ENCODE measurements at places on chromosomes 12 and 14. TPM values are rescaled to one million over a fixed set of nuclear protein-coding genes. Genes with fewer than 3 reads are reported as not detected.

The CFAP54 gene
- 0.32 TPM for total RNA-seq

The DTX1 gene
- total RNA-seq = 6.2 TPM

- H3K4me1 ChIP-seq = peaks cover 39% of the 10 kb centered on the region
- H3K4me3 ChIP-seq = no peak overlapping the region
- no peaks in the 10 kb centered on the region for H3K27me3 ChIP-seq
- no peak overlapping the region for H3K27ac ChIP-seq
Observed at GRCh38 chr12:119181944-119182343, 3.2 kb downstream of the HSPB8 start.

- H3K4me1 ChIP-seq = peaks cover 42% of the 10 kb centered on the region
- no peaks in the 10 kb centered on the region for H3K27me3 ChIP-seq
- DNase-seq = no peak
- H3K36me3 ChIP-seq = no peaks in the 10 kb centered on the region
- H3K27ac ChIP-seq = no peak overlapping the region
Observed at GRCh38 chr12:24232531-24232930, 283.1 kb upstream of the SOX5 start.

GRCh38 chr12:31278424-31278823 is 47.5 kb downstream of the SINHCAF start:
- H3K4me3 ChIP-seq = no peak overlapping the region
- peak overlapping the region; percentile 58 for H3K27ac ChIP-seq
- DNase-seq = no peak
- peaks cover 16% of the 10 kb centered on the region for H3K4me1 ChIP-seq
- H3K27me3 ChIP-seq = no peaks in the 10 kb centered on the region
- peaks cover 53% of the 10 kb centered on the region for H3K36me3 ChIP-seq

DNA sequence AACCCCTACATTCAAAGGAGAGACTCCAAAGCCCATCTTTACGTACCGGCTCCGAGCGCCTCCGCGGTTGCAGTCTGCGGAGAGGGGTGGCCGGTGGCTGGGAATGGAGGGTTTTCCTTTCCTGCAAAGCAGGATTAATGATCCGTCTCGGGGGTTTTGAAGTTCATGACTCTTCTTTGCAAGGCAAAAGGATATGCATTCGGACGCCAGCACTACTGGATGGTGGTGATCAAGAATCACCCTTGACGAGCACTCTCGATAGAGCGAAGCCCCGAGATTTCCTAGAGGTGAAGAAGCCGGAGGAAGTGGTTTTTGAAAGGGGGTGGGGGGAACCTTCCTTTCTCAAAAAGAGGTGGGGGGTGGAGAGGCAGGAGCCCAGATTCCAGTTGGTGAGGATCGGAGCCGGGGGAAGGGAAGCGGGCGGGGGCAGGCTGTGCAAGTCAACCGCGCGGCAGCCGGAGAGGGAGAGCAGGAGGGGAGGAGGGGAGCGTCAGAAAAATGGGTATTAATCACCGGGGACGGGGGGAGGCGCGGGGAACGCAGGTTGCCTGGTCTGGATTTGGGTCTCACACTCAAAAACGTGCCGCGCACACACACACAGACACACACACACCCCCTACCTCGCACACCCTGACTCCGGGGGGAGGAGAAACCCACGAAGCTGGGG is at the start of gene GRIN2B:
TSS of gene GRIN2B (minus strand) at position 307 of the 667 bp plus-strand sequence. CDS start 115,394 bp downstream, outside the sequence.
- H3K36me3 ChIP-seq = no peaks in the 10 kb centered on the region
- no peak within 1 kb of the TSS for H3K27ac ChIP-seq
- peaks cover 80% of the 10 kb centered on the region for H3K27me3 ChIP-seq

All from WTC11 (cell line).